ENCODE measurements at places on chromosomes 5 and 9. TPM values are rescaled to one million over a fixed set of nuclear protein-coding genes. Genes with fewer than 3 reads are reported as not detected.
A peak's percentile ranks its signal among the peaks of the same experiment; 100 is the strongest.

The ACOT12 gene
- not detected for total RNA-seq

DNA sequence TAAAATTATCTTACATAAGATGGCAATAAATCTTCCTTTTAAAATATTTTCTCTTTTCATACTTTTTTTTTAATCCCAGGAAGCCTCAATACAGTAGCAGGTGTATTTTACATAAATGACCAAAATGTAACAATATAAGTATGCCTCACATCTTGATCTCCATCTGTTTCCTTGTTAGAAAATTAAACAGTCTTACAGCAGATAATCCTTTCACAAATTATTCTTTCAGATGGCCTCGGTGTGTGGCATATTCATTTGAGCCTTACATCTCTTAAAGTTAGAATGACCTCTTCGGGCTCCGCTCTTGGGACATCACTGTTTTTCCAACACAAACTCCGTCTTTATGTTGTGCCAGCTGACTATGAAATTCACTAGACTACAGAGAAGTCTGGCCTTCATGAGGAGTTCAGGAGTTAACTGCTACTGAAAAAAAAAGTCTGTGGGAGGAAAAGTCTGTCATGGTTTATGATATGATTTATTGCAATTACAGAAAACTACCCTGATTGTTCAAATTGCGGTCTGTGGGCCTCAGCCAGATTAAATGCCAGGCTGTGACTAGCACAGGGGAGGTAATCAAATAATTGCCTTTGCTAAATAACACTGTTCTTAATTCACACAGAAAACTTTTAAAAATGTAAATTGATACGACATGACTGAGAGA, 292.9 kb upstream of the PUM3 start:
- no peaks in the 10 kb centered on the region for H3K27me3 ChIP-seq
- DNase-seq = peak; percentile 6
- H3K27ac ChIP-seq = no peak overlapping the region

- H3K27me3 ChIP-seq = no peaks in the 10 kb centered on the region
- no peak overlapping the region for H3K4me3 ChIP-seq
- H3K27ac ChIP-seq = no peak overlapping the region
- no peaks in the 10 kb centered on the region for H3K4me1 ChIP-seq
These were observed 25.8 kb downstream of the ST8SIA4 start for GRCh38 chr5:100877274-100877673.

The SERF1A gene
- 14.5 TPM for total RNA-seq

GRCh38 chr9:92592946-92593861, 57.4 kb upstream of the ECM2 start:
- H3K27me3 ChIP-seq = no peaks in the 10 kb centered on the region
- DNase-seq = no peak
- H3K4me1 ChIP-seq = no peaks in the 10 kb centered on the region
- no peak overlapping the region for H3K4me3 ChIP-seq

DNA sequence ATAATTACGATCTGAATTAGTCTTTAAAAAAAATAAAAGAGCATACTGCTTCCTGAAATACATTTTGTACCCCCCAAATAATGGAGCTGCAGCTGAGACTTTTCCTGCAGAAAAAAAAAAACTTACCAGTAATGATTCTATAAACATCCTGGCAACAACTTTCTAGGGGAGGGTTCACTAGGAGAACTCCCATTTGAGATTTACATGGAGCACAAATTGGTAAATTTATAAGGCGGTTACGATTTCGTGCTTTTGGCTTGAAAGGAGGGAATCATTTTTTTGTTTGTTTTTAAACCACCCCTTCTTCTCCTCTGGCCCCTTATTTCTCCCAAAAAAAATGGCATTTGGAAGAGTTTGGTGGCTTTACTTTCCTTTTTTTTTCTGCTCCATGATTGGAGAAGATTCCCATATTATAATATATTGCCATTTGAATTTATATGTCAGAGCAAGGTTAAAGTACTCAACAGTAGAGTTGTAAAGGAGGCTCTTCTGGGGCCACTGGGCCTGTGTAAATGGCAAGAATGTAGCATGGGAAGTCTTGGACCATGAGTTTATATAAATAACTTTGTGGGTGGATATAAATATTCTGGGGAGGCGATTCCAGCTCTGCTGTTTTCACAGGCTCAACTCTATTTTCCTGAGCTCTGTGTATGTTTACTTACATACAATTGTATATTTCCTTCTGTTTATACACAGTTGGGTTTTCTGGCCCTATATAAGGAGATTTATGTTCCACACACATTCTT, 159.9 kb downstream of the CSNK1G3 start:
- DNase-seq = no peak
- H3K27ac ChIP-seq = no peak overlapping the region
- H3K27me3 ChIP-seq = no peaks in the 10 kb centered on the region
- peaks cover 19% of the 10 kb centered on the region for H3K4me1 ChIP-seq
- no peaks in the 10 kb centered on the region for H3K36me3 ChIP-seq

The LSM11 gene
- total RNA-seq = 3.0 TPM

DNA sequence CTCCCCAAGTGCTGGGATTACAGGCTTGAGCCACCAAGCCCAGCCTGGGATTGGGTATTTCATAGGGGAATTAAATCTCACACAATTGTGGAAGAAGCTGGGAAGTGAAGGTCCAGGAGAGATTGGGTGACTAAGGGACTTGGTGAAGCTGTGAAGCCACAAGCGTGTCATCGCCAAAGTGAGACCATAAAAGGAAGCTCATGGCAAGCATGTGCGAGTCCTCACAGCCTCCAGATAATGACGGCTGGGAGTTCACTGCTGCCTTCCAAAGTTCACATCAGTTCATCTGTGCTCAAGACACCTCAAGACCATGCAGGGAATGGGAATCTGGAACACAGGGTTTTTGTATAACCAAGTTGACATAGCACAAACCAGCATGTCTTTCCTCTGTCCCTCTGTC, 210.6 kb downstream of the MARCHF11 start:
- no peak overlapping the region for H3K4me3 ChIP-seq
- DNase-seq = no peak
- H3K27ac ChIP-seq = no peak overlapping the region
- no peaks in the 10 kb centered on the region for H3K27me3 ChIP-seq

DNA sequence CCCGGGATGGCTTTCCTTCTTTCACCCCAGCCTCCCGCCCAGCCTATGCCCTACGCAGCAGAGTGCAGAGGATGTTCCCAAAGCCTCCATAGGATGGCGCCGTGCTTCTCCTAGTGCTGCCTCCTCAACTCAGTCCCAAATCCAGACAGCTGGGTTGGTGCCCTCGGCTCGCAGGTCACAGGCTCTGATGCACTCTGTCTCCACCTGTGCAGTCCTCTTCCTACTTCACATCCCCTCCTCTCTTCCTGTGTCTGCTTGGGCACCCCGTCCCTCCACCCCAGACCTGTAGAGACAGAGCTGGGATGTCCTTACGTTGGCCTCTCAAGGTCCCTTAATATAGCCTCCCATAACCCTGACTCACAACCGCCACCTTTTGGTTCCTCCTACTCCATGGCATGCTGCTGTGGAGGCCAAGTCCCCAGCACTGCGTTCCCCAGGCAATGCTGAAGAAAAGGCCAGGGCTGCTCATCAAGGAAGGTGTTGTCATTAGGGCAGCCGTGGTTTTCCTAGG, 314.4 kb downstream of the GADD45G start:
- H3K27ac ChIP-seq = no peak overlapping the region
- H3K4me1 ChIP-seq = peaks cover 33% of the 10 kb centered on the region
- H3K27me3 ChIP-seq = no peaks in the 10 kb centered on the region
- H3K36me3 ChIP-seq = no peaks in the 10 kb centered on the region
- DNase-seq = peak; percentile 13

- H3K4me3 ChIP-seq = no peak overlapping the region
- H3K4me1 ChIP-seq = peaks cover 8% of the 10 kb centered on the region
- H3K36me3 ChIP-seq = no peaks in the 10 kb centered on the region
- peak; percentile 42 for DNase-seq
- H3K27ac ChIP-seq = no peak overlapping the region
- H3K27me3 ChIP-seq = no peaks in the 10 kb centered on the region
These were observed 2.0 kb upstream of the NINJ1 start for GRCh38 chr9:93136011-93136440.

DNA sequence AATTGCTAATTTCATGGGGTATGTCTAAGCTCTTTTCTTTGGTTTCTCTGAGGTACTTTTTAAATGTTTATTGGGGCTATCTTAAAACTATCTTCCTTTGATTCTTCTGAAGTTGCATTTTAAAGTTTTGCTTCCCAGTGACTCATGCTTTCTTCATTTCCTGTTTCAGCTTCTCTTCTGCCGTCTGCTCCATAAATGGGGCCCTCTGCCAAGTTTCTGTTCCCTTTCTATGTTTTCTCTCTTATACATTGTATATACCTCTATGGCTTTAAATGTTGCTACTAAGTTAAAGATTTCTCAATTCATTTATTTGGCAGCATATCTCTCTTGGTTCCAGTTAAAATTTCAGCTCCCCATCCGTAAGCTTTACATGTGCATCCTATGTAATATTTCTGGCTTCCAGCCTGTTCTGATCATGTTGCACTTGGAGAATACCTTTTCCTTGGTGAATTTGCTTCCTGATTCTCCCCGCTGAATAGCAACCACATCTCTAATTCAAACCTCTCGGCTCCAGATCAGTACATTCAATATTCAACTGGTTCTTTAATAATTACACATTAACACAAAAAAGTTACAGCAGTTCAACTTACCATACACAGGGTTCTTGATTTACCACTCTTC, 125.3 kb downstream of the ST8SIA4 start:
- no peak overlapping the region for H3K27ac ChIP-seq
- peak; percentile 88 for DNase-seq
- H3K27me3 ChIP-seq = no peaks in the 10 kb centered on the region
- no peaks in the 10 kb centered on the region for H3K4me1 ChIP-seq
- no peaks in the 10 kb centered on the region for H3K36me3 ChIP-seq

GRCh38 chr9:16553869-16554540, 316.5 kb downstream of the BNC2 start:
- DNase-seq = peak; percentile 91
- H3K27ac ChIP-seq = no peak overlapping the region
- H3K4me1 ChIP-seq = peaks cover 7% of the 10 kb centered on the region
- H3K4me3 ChIP-seq = no peak overlapping the region
- no peaks in the 10 kb centered on the region for H3K36me3 ChIP-seq

DNA sequence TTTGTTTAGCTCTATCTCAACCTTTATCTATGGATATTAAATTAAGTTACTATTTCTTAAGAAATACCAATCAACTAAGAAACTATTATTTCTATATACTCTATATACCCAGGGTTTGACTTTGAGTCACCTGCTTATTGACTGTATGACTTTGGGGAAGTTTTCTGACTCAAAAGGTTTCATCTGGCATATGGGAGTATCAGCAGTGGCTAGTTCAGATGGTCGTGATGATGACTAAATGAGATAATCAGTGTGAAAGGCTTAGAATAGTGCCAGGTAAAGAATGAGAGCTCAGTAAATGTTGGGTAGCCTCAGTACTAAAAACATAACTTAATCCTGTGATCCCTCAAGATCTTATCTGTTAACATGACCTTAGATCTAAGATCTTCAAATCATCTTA, 179.7 kb upstream of the ISL1 start:
- H3K4me3 ChIP-seq = no peak overlapping the region
- no peak overlapping the region for H3K27ac ChIP-seq
- no peaks in the 10 kb centered on the region for H3K27me3 ChIP-seq
- no peaks in the 10 kb centered on the region for H3K4me1 ChIP-seq

- H3K36me3 ChIP-seq = no peaks in the 10 kb centered on the region
- DNase-seq = peak; percentile 99
These were observed 138.8 kb upstream of the COL5A1 start for GRCh38 chr9:134502809-134503211.

GRCh38 chr9:85013703-85014102, 344.2 kb downstream of the NTRK2 start:
- DNase-seq = no peak
- no peak overlapping the region for H3K4me3 ChIP-seq
- H3K36me3 ChIP-seq = no peaks in the 10 kb centered on the region
- no peak overlapping the region for H3K27ac ChIP-seq

Measured in cardiac muscle cell (in vitro differentiated cells and primary cell).